ELR (cell line): ENCODE measurements at places on chromosomes 6 and 20.

DNA sequence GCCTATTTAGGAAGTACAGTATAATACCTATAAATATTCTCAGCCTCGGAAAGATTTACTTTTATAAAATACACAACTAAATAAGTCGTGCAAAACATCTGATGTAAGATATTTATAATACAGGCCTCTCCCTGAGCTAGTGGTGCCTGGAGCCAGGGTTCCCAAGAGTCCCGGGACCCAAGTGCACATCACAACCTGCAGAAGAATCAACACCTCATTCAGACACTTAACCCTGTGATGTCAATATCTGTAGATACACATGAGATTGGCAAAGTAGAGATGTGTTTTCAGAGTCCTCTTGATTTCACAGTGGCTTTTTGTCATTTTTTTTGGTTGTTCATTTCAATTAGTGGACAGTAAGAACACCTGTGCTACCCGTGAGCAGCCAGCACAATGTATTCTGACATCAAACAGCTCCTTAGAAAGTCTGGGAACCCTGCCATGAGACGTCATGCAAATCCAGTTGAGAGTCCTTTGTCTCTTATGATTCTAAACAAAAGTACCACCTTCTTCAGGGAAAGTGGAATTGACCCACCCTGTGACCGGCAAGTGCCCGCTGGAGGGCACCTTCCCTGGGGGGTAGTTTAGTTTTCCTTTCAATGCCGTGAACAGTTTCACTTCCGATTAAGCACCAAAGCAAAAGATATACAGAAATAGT, 101.6 kb downstream of the DACT2 start:
- DNase-seq = no peak

- peak; percentile 76 for DNase-seq
Measured at GRCh38 chr6:116419069-116419786, 41.9 kb upstream of the CALHM6 start.

DNA sequence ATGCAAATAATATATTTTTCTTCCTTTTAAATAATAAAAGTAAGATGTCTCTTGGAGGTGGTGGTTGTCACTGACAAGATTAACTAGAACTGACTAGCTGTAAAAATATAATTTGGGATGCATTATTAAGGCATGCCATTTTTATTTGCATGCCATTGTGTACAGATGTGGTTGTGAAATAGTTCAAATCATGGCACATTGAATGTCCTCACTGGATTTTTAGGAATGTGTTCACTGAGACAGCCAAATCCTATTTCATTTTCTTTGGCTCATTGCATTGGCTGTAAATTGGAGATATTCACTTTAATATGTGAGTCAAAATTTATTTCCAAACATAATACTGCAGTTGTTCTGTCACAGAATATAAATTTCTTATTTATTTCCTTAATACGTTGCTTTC, 62.3 kb downstream of the ESR1 start:
- no peak for DNase-seq

- no peak for DNase-seq
Measured at GRCh38 chr20:38894091-38894847, 31.9 kb upstream of the FAM83D start.

DNA sequence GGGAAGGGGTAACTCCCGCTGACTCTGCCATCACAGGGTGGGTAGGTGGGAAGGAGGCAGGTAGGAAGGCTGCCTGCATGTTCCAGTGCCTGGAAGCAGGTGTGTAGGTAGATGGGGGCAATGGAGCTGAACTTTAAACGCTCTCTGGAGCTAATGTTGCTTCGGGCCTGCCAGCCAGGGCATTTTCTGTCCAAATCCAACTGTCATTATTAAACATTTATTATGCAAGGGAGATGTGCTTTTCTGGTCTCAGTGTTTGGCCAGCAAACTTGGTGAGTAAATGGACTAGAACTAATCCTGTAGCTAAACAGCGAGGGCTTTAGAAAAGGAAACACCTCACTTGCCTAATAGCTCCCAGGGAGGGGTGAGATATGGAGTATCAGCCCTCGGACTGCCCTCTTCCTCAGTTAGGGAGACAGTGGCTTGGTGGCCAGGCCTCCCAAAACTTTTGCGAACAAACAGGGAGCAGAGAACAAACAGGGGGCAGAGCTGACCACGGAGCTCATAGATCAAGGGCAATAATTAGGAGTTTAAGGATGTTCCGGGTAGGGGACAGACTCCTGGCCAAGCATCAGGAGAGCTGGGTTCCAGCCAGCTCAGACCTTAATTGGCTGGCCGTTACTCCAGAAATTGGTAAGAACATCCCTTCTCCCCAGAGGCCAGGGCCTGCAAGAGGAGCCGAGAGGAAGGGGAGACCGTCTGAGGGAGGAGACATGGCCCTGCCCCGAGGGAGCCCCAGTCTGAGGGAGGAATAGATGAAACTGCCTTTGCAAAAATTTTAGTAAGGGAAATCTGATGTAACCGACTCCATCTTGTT, 131.1 kb downstream of the VEGFA start:
- no peak for DNase-seq

DNA sequence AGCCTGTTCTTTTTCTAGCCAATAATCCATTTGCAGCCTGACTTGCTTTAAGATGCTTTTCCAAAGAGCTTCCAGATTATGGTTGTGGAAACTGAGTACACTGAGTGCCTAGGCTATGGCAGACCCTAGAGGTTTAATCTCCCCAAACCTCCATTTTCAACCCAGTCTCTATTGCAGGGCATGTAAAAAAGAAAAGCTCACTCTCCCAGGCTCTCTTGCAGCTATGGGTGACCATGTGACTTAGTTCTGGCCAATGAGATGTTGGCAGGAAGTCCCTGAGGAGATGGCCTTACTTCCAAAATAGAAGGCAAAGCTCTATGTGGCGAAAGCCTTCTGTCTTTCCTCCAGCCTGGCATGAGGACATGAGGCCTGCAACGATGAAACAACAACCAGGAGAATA, 3.8 kb downstream of the PDRG1 start:
- no peak for DNase-seq

GRCh38 chr6:36733300-36733699, 35.7 kb downstream of the RAB44 start:
- DNase-seq = no peak

DNA sequence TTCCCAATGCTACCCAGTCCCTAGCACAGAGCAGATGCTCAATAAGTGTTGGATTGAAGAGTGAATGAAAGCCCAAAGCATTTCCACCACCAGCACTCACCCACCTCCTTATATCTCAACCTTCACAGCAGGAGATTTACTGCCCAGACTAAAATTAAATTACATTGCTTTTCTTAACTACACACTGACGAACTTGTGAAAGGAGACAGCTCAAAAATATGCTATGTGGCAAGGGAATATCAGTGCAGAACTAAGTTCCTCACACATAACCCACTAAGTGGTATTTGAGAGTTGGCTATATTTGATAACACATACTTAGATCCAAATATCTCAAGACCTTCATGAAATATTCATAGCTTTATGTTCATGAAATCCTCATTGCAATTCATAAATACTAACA, 137.7 kb downstream of the FRK start:
- DNase-seq = no peak

DNA sequence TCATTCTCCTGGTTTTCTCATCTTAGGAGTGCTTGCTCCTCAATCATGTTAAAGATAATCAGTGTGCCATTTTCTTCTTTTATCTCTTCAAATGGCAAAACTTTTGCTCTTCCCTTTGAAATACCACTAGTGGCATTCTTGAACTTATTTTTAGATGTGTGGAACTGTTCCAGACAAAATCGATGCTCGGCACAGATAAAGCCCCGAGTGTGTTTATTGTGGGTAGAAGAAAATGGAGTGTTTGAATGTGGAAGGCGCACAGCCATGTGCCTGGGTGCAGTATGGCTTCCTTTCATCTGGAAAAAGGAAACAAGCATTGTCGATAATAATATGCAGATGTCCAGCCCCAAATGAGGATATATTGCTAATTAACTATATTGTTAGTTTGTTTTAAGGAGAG, 42.4 kb downstream of the ISM1 start:
- DNase-seq = no peak

DNA sequence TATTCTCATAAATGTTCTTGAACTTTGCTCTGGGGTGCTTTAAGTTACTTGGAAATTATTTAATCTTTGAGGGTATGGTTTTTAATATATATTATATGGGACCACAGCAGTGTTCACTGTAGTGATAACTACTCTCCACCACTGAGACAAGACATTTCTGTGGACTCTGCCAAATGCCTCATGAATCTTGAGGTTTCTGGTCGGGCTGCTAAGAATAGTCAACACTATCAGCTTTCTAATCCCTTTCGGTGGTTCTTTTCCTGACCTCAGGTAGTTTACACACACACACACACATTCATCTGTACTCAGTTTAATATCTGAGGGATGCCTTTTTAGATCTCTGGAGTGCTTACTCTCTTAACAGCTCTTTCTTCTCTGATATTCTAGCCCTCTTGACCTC, 500.7 kb downstream of the MAFB start:
- DNase-seq = no peak

- peak; percentile 89 for DNase-seq
Measured at GRCh38 chr6:27650620-27651370, 177.9 kb upstream of the ZNF184 start.

DNA sequence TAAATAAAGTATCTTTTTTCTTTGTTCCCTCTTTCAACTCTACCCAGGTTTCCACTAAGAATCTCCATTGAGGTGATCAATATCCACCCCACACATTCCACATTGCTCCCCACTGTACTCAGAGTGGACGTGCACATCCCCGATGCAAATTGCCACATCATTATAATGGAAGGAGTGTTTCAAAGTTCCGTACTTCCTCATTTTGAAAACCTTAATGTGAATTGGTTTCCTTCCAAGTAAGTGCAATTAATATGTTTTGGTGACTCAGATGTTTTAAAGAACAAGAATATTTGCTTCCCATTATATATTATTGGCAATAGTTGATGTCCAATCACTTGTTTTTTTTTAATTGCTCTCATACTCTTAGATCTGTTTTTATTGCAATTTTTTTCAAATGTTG, 463.6 kb downstream of the HACE1 start:
- no peak for DNase-seq

- no peak for DNase-seq
Measured at GRCh38 chr6:132750455-132751248, 7.1 kb downstream of the VNN2 start.

DNA sequence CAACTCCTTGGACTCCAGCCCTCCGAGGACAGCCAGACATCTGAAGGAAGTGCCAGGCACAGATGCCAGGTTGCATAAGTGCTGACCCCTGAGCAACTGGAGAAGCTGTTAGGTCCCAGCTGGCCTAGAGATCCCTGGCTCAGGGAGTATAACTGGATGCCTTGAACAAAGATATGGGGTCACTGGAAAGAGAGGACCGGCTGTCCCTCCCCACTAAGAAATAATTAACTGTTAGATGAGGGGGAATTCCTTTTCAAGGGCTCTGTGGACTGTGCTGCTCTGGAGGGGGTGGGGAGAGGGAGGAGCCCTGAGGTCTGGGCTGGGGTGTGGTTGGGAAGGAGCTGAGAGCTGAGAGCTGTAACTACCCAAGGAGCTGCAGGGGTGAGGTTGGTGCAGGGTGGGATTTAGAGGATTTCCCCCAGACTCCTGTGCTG, 39.6 kb downstream of the HLA-F start:
- DNase-seq = no peak

GRCh38 chr20:32140603-32141002, 31.1 kb downstream of the TM9SF4 start:
- no peak for DNase-seq

- no peak for DNase-seq
Measured at GRCh38 chr6:18147616-18148015, 7.3 kb downstream of the TPMT start.

- DNase-seq = no peak
Measured at GRCh38 chr20:37913567-37914366, 10.8 kb downstream of the VSTM2L start.

DNA sequence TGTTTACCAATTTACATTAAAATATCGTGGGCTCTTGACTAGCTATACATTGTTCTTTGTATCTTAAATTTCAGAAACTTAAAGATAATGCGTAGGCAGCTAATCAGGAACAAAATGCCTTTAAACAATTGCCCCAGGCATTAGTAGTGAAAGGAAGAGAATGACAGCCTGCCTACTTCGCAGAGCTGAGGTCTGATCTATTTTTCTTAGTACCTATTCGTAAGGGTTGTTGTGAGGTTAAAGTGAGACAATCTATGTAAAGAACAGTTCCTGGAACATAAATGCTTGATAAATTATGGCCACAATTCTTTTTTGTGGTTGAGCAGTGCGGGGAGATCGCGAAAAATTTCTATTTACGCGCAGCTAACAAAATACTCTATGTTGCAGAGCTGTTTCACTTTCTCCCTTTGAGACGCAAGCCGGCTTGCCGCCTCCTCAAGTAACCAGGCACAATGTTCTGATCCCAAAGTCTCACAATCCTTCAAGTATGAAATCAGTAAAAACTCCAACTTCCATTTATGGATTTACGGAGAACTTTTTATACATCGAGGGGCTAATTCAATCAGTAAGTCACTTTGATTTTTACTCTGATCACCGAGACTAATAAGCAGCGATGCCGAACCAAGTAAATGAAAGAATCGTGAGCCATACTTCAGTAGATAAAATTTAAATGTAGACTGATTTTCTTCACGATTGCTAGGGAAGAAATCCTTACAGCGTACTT, 878 bp upstream of the PNRC1 start:
- DNase-seq = peak; percentile 69

DNA sequence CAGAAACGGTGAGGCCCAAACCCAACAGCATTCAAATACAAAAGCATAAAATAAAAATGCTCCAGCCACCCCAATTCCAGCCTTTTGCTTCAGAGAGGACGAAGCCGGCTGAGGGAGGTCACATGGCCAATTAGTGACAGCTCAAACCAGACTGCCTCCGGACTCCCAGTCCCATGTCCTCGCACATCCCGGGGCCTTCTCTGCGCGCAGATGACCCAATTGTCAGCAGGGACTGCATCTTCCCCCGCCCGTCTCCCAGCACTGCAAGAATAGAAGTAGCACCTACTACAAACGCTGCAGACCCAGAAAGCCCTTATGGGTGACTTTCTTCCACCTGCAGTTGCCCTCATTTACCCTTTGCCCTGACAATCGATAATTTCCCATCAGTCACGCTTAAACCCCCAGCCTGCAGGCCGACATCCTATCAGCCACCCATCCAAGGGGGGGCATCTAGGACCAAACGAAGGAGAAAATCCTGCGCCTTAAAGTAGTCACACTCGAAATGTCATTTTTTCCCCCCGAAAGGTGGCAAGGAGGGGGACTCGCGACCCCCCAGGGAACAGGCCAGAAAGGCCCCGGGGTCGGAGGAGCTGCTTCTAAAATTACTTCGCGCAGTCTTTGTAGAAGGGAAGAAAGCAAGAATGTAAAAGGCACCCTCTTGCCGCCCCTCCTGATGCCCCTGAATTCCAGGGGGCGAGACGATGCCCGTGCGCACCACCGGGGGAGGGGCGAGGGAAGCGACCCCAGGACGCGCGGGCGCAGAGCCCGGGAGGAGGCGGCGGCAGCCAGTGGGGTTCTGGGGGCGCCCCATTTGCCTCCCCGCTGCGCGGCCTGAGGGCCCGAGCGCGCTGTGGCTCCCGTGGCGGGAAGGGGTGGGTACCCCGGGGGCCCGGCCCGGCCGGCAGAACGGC, 792 bp downstream of the SLC23A2 start:
- DNase-seq = peak; percentile 28
